ENCODE measurements at places on chromosomes 7 and 10.

DNA sequence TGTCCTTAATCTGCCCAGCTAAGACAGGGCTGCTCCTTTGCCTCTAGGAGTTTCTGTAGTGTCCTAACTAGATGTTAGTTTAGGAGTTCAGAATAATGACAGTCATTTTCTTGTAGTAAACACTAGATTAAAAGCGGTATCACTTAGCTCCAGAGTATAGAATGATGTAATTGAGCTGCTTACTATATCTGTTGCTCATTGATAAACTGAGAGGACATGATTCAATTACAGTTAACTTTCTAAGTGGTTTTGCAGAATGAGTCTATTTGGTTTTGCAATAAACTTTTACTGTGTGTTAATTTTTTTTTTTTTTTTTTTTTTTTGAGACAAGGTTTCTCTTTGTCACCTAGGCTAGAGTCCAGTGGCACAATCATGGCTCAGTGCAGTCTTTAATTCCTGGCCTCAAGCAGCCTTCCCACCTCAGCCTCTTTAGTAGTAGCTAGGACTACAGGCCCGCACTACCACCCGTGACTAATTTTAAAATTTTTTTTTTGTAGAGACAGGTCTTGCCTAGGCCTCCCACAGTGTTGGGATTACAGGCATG lies 1.8 kb downstream of the STMP1 start:
- DNase-seq = no peak

DNA sequence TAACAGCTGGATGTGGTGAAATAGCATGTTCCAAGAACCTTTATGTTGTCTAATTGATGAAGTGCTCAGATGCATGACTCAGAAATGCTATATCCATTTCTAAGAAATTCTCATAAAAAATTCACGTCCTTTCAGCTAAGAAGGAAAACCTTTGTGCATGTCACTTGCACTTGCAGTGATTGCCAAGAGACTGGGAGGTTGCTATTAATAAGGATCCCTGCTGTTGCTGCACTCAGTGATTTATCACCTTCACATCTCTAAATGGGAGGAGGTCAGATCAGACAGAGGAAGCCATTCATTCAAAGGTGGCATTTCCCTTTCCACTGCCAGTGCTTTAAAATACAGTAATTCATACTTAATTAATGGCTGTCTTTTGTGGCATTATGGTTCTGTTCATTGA lies 89.5 kb downstream of the THSD7A start:
- DNase-seq = peak; percentile 26

GRCh38 chr7:95092324-95092723 lies 184.9 kb downstream of the PPP1R9A start:
- no peak for DNase-seq

DNA sequence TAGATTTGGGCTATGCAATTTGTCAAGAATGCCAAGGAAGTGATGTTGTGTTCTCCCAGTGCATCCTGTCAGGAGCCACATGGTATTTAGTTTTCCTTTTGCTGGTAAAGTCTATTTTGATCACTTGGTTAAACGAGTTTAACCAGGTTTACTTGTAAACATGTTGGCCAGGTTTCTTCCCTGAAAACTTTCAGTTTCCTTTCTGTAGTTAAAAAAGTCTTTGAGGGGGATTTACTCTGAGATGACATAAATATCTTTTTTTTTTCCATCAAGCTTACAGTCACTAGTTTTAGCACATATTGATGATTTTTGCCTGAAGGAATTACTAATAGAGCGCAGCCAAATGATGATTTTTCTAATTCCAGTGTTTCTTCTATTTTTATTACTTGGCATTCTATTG lies 320.5 kb downstream of the PHF14 start:
- peak; percentile 46 for DNase-seq

DNA sequence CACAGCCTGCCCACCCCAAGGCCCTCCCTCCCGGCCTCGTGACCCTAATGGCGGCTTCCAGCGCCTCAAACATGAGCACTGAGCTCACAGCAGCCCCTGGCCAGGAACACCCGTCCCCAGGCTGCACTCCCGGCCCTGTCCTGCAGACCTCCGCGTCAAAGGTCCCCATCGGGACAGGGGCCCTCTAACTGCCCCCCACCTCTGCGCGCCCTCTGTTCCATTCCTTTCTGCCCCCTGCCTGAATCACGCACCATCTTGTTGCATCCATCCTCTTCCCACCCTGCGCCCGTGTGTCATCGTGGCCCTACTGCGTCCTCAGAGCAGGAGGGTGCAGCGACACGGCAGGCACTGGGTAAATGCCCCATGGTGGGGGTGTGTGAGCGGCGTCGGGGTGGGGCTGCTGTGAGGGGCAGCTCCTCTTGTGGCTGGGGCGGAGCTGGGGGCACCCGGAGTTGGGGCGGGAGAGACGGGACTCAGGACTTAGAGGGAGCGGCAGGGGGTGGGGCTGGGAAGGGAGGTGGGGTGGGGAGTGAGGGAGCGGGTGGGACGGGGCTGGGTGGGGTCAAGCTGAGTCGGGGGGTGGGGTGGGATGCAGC lies 13.4 kb downstream of the SLC29A4 start:
- no peak for DNase-seq

DNA sequence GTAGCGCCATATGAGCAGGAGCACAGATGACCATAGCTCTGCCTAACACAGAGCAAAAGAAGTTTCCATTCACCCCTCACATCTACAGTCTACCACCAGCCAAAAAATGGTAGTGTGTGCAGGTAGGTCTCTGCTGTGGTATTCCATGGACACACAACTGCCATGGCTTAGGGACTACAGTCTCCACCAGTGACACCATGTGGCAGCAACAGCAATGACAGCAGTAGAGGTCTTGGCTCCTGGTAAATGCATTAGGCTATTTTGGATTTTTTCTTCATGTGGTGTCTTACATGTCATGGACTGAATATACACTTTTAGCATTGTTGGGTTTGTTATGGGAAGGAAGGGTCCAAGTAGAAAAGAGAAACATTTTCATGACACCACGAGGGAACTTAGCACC lies 70.1 kb upstream of the CABCOCO1 start:
- peak; percentile 91 for DNase-seq

DNA sequence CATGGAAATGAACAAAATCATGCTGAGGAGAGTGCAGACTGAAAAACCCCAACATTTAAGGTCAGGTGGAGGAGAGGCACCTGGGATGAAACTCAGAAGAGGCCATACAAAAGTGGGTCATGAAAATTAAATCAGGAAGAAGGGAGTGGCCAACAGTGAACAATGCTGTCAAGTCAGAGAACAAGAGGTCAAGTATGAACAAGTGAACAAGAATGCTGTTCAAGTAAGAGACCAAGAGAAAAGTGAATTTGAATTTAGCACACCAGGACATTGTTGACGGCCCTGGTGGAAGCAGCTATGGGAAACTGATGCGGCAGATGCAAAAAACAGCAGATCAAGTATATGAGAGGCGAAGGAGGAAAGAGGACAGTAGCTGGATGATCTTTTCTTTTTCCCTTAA lies 7.9 kb downstream of the CEP41 start:
- peak; percentile 24 for DNase-seq

- DNase-seq = peak; percentile 72
Observed at GRCh38 chr10:63697956-63698786, 177.0 kb downstream of the REEP3 start.

DNA sequence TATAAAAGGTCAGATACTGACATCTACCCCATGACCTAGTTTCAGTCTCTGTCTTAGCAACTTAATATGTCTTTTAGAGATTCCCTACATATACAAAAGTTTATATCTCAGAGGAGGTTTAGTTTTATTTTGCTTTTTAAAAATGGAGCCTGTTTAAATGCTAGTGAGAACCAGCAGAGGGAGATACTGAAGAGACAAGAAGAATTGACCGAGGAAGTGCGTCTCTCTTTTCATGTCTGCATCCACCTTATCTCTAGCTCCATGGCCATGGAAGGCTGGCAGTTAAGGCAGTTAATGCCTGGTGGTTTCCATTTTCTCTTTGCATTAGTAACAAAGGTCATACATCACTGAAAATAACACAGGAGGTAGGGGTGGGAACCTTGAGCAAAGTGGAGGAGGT lies 10.7 kb downstream of the SUV39H2 start:
- peak; percentile 6 for DNase-seq

DNA sequence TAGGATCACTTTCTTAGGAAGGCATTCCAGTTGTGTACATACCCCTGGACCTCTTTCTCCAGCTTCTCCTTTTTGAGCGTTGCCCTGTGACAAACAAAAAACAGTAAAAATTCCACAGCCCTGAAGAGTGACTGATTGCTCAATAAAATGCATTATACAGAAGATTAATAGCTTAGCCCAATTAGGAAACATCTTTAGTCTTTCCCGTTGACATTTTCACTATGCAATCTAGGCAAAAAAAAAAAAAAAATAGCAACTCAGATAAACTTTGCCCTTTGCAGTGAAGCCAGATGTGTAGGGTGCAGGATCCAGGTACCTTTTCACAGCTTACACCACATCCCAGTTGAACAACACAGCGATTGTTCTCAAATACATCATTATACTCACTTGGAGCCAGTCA lies 17.9 kb downstream of the COL28A1 start:
- no peak for DNase-seq

Data from PC-3 (cell line).